ENCODE measurements at places on chromosomes 5 and 9. TPM values are rescaled to one million over a fixed set of nuclear protein-coding genes. Genes with fewer than 3 reads are reported as not detected.

GM2A gene
- total RNA-seq, result 28.7 TPM

TTC23L gene
- 0.07 TPM for total RNA-seq

LRRC26 gene
- not detected for total RNA-seq

KCNV2 gene
- not detected for total RNA-seq

KCNMB1 gene
- not detected for total RNA-seq

SLCO4C1 gene
- total RNA-seq, result 0.31 TPM

IRX2 gene
- total RNA-seq, result not detected

PCDHB6 gene
- total RNA-seq, result not detected

- H3K36me3 ChIP-seq, result peaks cover 51% of the 10 kb centered on the region
- no peak overlapping the region for H3K27ac ChIP-seq
- H3K4me3 ChIP-seq, result no peak overlapping the region
These were observed 26.9 kb downstream of the TCERG1 start for GRCh38 chr5:146474065-146474464.

DNA sequence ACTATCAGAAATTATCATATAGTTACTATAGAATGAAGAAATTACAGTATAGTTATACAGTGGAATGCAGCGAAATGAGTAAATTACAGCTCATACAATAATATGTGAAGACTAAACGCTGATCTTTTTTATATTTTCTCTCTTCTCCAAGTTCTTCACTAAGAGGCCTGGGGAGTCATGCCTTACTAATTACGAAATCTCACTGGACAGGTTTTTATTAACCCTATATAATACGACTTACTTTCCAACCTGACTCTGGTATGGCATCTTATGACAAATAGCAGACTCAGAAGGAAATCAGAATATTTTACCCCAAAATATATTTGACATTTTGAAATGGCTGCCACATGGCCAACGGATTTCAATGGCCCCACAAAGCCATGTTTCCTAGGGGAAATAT is 9.1 kb downstream of the CARNMT1 start:
- H3K4me1 ChIP-seq, result peaks cover 40% of the 10 kb centered on the region
- H3K36me3 ChIP-seq, result peaks cover 16% of the 10 kb centered on the region
- H3K4me3 ChIP-seq, result no peak overlapping the region

- no peak overlapping the region for H3K27ac ChIP-seq
- no peak overlapping the region for H3K4me3 ChIP-seq
- peak; percentile 80 for DNase-seq
- no peaks in the 10 kb centered on the region for H3K27me3 ChIP-seq
- peaks cover 15% of the 10 kb centered on the region for H3K4me1 ChIP-seq
- H3K36me3 ChIP-seq, result no peaks in the 10 kb centered on the region
These were observed 109.3 kb upstream of the IFNE start for GRCh38 chr9:21591221-21592062.

DNA sequence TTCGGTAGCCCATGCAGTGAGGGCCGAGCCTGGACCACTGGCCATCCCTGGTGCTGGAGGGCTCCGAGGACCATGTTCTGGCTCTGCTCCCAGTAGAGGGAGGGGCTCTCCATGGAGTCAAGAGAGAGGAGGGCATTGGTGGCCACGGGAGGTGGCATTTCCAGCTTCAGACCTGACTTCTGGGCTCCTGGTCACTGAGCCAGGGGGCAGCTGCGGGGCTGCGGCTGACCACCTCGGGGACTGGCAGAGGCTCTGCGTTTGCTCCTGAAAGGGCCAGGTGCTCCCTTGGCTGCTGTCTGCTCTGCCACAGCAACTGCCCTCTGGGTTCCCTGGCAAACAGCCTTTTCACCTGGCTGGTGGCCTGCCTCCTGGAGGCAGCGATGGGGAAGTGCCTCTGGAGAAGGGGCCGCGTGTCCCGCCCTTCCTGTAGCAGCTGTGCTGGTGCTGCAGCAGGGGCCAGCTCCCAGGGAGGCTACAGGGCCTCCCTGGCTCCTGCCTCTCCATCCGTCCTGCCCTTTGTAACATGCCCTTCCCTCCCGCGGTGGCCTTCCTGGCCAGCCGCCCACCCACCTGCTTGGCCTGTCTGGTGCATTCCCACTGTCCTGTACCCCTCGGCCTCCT is 144.6 kb downstream of the CACNA1B start:
- H3K27me3 ChIP-seq, result peaks cover 23% of the 10 kb centered on the region
- H3K4me1 ChIP-seq, result no peaks in the 10 kb centered on the region
- DNase-seq, result peak; percentile 41
- no peak overlapping the region for H3K4me3 ChIP-seq

- no peak overlapping the region for H3K4me3 ChIP-seq
- no peaks in the 10 kb centered on the region for H3K27me3 ChIP-seq
- no peaks in the 10 kb centered on the region for H3K36me3 ChIP-seq
- peaks cover 8% of the 10 kb centered on the region for H3K4me1 ChIP-seq
These were observed 37.5 kb downstream of the SLC44A1 start for GRCh38 chr9:105281926-105282325.

GRCh38 chr5:107831612-107832395 is 161.1 kb upstream of the EFNA5 start:
- H3K27ac ChIP-seq, result no peak overlapping the region
- H3K4me3 ChIP-seq, result no peak overlapping the region
- no peaks in the 10 kb centered on the region for H3K36me3 ChIP-seq
- H3K4me1 ChIP-seq, result no peaks in the 10 kb centered on the region
- DNase-seq, result no peak

GRCh38 chr5:176653401-176654385 is 6.4 kb downstream of the TSPAN17 start:
- DNase-seq, result peak; percentile 90
- peaks cover 13% of the 10 kb centered on the region for H3K36me3 ChIP-seq

DNA sequence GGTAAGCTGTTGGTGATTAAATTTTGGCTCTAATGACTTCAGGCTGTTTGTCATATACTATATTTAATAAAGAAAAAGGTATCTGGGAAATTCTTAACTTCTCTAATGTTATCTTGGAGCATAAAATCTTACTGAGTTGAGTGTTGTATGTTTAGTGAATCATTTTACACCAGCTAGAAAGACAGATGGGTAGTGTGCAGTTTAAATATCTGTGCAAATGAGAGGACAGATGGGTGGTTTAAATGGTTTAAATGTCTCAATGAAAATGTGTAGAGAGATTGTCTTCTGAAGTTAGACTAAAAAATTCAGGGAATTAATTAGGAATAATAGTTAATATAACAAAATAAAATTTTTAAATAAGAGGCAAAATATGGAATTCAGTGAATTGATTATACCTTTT is 114.5 kb downstream of the FER start:
- H3K27me3 ChIP-seq, result no peaks in the 10 kb centered on the region
- DNase-seq, result no peak
- no peak overlapping the region for H3K4me3 ChIP-seq

DNA sequence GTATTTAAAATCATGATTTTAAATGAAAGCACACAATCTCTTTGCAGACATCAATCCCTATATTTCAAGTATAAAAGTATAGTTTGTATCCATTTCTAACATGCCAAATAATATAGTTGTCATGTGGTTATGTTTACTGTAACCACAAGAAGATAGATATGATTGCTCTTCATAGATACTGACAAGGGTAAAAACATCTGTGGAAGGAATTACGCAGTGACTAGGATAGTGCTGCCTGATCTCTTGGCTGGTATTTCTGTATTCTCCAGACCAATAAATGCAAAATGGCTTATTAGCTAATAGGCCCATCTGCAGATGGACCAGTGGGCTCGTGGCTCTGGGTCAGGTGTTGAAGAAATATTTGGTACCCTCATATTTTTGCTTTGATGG is 34.9 kb upstream of the FBN2 start:
- no peaks in the 10 kb centered on the region for H3K4me1 ChIP-seq
- no peaks in the 10 kb centered on the region for H3K27me3 ChIP-seq
- no peak overlapping the region for H3K27ac ChIP-seq
- H3K36me3 ChIP-seq, result no peaks in the 10 kb centered on the region
- DNase-seq, result no peak
